ENCODE measurements at places on chromosomes 7 and 10. TPM values are rescaled to one million over a fixed set of nuclear protein-coding genes. Genes with fewer than 3 reads are reported as not detected.

Gene PTPRZ1
- total RNA-seq = 0.27 TPM

Gene FAM25G
- not detected for total RNA-seq

GRCh38 chr10:104440221-104440620, 86.6 kb downstream of the CFAP58 start:
- H3K4me3 ChIP-seq = no peak overlapping the region
- H3K27me3 ChIP-seq = no peaks in the 10 kb centered on the region
- DNase-seq = no peak
- H3K4me1 ChIP-seq = no peaks in the 10 kb centered on the region

GRCh38 chr7:94276795-94277194, 117.9 kb upstream of the COL1A2 start:
- no peak overlapping the region for H3K27ac ChIP-seq
- DNase-seq = no peak
- H3K4me1 ChIP-seq = no peaks in the 10 kb centered on the region
- no peak overlapping the region for H3K4me3 ChIP-seq
- no peaks in the 10 kb centered on the region for H3K36me3 ChIP-seq

Gene PRSS37
- total RNA-seq = not detected

Gene GLI3
- 7.4 TPM for total RNA-seq

DNA sequence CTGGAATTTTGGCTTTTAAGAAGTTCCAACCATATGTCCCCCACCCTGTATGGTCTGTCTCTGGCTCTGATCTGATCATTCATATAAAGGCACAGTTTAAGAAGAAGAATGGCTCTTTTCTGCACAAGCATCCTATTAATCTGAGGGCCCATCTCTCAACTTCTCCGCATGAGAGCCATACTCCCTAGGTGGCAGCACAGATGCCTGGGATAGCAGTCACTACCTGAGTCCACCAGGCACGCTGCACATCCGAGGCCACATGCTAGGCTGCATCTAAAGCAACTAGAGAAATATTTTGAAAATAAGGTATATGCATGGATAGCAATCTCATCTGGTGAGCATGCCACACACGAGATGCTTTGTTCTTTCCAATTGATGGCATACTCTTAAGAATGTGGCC, 565.5 kb downstream of the PARD3 start:
- no peaks in the 10 kb centered on the region for H3K36me3 ChIP-seq
- no peak overlapping the region for H3K27ac ChIP-seq
- H3K4me1 ChIP-seq = peaks cover 7% of the 10 kb centered on the region
- DNase-seq = no peak
- no peak overlapping the region for H3K4me3 ChIP-seq

DNA sequence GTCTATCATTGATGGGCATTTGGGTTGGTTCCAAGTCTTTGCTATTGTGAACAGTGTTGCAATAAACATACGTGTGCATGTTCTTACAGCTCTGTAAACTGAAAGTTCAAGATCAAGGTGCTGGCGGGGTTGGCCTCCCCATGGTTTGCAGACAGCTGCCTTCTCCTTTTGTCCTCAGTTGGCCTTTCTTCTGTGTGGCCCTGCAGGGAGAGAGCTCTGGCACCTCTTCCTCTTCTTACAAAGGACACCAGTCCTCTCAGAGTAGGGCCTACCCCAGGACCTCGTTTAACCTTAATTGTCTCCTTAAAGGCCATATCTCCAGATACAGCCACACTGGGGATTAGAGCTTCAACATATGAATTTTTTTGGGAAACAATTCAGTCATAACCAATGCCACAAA, 462.7 kb downstream of the TCERG1L start:
- H3K36me3 ChIP-seq = no peaks in the 10 kb centered on the region
- DNase-seq = no peak
- no peak overlapping the region for H3K4me3 ChIP-seq
- no peaks in the 10 kb centered on the region for H3K4me1 ChIP-seq
- H3K27ac ChIP-seq = no peak overlapping the region
- no peaks in the 10 kb centered on the region for H3K27me3 ChIP-seq

DNA sequence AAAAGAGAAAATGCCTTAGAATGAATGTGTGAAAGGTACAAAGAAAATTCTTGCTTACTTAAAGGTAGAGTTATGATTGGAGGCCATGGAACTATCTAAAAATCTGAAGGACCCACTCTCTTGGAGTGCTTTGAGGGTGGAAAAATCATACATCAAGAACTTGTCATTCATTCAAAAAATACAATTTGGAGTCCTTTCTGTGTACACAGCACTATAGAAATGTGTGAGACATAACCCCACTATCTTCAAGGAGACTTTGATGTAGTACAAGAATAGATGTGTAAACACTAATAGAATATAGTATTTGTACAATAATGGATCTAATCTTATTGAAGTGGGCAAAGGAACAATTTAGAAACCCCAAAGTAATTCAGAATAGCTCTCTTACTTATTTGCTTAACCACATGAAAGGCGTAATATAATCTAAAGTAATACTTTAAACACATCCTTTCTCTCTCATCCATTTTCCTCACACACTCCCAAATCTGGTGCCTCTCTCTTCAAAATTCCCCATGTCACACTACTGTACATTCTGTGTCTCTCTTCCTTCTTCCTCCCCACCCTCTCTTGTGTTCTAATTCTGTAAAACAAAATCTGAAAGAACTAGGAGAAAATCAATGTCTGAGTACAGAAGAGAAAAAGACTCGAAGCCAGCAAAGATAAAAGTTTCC, 166.7 kb downstream of the DNAJB9 start:
- H3K27me3 ChIP-seq = no peaks in the 10 kb centered on the region
- H3K4me3 ChIP-seq = no peak overlapping the region
- H3K27ac ChIP-seq = no peak overlapping the region
- DNase-seq = no peak
- H3K36me3 ChIP-seq = no peaks in the 10 kb centered on the region
